ENCODE measurements at places on chromosomes 2 and 18. TPM values are rescaled to one million over a fixed set of nuclear protein-coding genes. Genes with fewer than 3 reads are reported as not detected.

- no peak for DNase-seq
These were observed 354.9 kb upstream of the CDH20 start for GRCh38 chr18:60978338-60978737.

DNA sequence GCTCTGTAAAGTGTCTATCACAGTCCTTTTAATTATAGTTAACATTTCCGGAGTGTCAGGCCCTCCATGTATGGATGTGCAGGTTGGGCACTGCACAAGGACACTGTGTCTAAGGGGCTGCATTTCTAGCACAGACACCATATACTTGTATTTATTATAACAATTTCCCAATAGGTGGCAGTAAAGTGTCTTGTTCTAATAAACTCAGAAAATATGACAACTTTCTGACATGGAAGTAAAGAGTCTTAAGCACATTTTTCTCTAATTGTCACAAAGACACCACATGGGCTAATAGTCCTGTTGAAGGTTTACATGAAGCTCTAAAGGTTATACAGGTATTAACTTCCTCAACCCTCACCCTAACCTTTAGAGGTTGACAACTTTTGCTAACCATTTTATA lies 156.6 kb downstream of the DYSF start:
- DNase-seq, result no peak

GRCh38 chr2:5664278-5664681 lies 27.9 kb upstream of the SOX11 start:
- no peak for DNase-seq

- no peak for DNase-seq
These were observed 20.8 kb upstream of the TUBB6 start for GRCh38 chr18:12287131-12287681.

- no peak for DNase-seq
These were observed 37.2 kb upstream of the ID2 start for GRCh38 chr2:8644605-8645175.

GRCh38 chr2:240469239-240469636 lies 33.8 kb downstream of the GPC1 start:
- DNase-seq, result no peak

DNA sequence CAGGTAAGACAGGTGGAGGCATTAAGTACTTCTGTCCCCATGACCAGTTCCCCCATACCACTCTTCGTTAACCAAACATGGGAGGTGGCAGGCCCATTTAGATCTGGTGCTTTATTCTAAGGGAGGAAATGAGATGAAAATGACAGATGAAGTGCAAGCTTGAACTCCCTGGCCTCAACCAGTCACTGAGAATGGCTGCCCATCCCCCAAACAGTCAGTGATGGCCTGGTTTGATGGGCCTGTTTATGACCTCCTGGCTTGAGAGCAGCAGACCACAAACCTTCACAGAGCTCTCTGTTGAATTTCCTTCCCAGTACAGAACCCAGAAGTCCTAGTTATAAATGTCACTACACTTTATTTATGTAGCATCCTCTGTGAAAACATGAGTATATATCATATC lies 31.1 kb downstream of the EPAS1 start:
- DNase-seq, result no peak

DNA sequence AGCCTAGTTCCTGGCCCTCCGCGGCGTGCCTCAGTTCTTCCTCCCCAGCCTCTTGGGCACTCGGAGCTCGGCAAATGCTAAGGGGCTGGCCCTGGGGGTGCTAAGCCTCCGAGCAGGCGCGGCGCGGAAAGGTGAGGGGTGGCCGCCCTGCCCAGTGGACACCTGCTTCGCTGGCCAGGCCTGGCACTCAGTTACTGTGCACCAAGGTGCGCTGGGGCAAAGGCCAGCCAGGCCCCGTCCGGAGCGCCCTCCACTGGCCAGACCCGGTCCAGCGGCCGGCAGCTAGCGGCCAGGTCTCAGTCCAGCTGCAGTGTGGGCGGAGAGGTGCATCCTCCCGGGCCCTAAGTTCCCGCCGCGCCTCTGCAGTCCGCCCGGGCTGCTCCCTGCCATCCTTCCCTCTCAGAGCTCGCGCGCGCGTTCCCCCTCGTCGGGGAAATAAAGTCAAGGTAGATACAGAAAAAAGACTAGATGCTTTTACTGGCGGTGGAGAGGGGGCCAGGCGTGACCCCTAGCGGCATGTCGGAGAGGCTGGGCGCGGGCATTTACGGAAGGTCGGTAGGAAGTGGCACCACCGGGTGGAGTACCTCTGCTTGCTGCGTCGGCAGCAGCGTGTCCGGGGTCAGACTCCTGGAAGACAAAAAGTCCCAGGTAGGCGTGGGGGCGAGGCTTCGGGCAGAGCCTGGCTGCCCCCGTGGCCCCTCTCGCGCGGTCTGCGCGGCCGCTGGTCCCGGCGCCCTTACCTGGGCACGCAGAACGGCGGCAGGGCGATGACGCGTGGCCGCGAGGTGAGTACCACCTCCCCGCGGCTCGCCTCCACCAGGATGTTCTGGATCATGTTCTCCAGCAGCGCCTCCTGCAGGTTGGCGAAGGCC lies 9.4 kb upstream of the CRYBA2 start:
- no peak for DNase-seq

- no peak for DNase-seq
These were observed 59.3 kb downstream of the MCFD2 start for GRCh38 chr2:46856336-46856735.

- no peak for DNase-seq
These were observed 39.8 kb downstream of the ANO7 start for GRCh38 chr2:241228081-241228859.

DNA sequence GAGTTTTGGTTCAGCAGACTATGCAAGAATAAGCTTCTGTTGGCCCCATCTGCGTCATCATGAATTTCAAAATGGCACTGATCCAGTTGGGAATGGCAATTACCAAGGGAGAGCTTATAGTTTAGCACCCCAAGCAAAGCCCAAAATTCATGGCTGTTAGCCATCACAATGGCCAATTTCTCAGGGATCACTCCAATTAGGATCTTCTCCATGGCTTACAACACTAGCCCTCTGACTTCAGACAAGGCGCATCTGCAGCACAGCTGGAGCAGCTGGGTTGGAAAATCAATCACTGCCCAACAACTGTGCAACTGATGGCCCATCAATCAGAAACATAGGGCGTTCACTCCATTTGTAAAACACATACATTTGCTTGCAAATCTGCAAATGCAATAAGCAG lies 273.6 kb downstream of the SRBD1 start:
- DNase-seq, result no peak

DNA sequence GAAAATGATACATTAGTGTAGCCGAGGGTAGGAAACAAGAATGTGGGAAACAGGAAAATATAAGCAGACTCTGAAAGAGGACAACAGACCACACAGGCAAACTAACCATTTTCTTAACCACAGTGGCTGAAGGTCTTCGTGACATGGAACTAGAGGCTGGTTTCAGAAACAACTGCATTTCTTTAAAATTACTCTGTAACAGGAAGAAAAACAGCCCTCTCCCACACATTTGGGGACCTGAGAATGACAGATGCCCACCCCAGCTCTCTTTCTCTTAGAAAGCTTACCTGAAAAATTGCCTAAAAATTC lies 13.8 kb upstream of the SLC25A52 start:
- no peak for DNase-seq

GRCh38 chr2:119520696-119521432 lies 3.4 kb downstream of the SCTR start:
- DNase-seq, result no peak

DNA sequence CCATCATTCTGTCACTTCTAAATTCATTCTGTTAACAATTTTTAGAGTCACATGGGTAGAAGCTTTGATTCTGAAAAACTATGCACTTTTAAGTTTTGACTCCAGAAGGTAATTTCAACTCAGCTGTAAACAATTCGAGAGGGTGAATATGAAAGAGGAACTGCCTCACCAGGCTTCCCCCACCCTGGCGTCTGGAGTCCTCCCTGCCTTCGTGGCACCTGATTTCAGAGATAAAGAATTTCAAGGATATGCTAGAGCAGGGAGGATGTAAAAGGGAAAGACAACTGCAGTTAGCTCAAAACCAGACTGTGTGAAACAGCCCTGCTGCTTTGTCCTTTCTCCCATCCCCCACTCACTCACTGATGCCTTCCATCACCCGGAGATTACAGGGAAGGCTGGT lies 40.7 kb downstream of the ONECUT2 start:
- no peak for DNase-seq

GRCh38 chr2:147471126-147471525 lies 373.7 kb upstream of the ACVR2A start:
- no peak for DNase-seq

DNA sequence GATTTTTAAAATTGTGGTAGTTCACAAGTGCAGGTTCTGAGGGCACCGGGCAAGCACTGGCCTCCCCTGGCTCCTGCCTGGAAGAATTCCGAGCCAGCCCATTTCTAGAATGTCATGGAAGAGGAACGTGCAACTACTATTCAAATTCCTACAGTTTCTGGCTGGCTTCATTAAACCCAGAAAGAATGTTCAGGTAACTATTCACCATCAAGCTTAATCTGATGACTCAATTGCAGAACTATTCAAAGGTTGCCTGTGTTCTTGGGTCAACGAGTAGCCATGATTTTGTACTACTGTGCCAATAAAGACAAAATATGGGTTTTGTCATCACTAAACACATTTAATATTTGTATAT lies 14.3 kb upstream of the MFF start:
- DNase-seq, result no peak

- no peak for DNase-seq
These were observed 79.2 kb downstream of the LONRF2 start for GRCh38 chr2:100242891-100243619.

DNA sequence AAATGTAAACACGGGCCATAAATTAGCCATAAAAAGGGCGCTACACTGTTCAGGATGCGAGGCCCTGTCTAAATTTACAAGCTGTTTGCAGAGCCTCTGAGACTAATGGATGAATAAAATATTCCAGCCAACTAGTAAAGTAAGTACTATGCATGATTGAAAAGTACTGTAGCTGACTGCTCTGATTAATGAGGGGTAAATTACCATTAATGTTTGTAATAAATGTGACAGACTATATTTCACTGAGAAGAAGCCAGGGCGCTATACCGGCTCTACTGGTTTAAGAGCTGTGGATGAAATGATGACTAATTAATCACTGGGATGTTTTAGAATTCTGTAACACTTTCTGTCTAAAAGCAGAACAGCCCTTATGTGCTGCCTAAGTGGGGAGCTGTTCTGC lies 54.3 kb upstream of the RGPD4 start:
- no peak for DNase-seq

- peak; percentile 20 for DNase-seq
These were observed 101.7 kb upstream of the ZSWIM2 start for GRCh38 chr2:186950694-186951093.

The HOXD8 gene
- total RNA-seq, result not detected

The AGXT gene
- total RNA-seq, result not detected

The CHRNG gene
- total RNA-seq, result not detected

The IL36G gene
- total RNA-seq, result not detected

The CDK5R2 gene
- not detected for total RNA-seq

The TUBA4B gene
- not detected for total RNA-seq

The GATA6 gene
- 0.09 TPM for total RNA-seq

The REG3G gene
- not detected for total RNA-seq
